ENCODE measurements at places on chromosomes 7 and 10. TPM values are rescaled to one million over a fixed set of nuclear protein-coding genes. Genes with fewer than 3 reads are reported as not detected.

The MYL10 gene
- not detected for polyA plus RNA-seq

The ZNF804B gene
- polyA plus RNA-seq: not detected

The DPYSL4 gene
- polyA plus RNA-seq: 1.1 TPM

The TWNK gene
- 6.7 TPM for polyA plus RNA-seq

The STK31 gene
- 0.01 TPM for polyA plus RNA-seq

The AASS gene
- 8.8 TPM for polyA plus RNA-seq

The CNTNAP2 gene
- polyA plus RNA-seq: not detected

The PLA2G12B gene
- polyA plus RNA-seq: not detected

The GSTO2 gene
- 5.9 TPM for polyA plus RNA-seq

The INSYN2A gene
- 0.34 TPM for polyA plus RNA-seq

The PLAU gene
- polyA plus RNA-seq: 332 TPM
